ENCODE measurements at places on chromosomes 6 and 20. TPM values are rescaled to one million over a fixed set of nuclear protein-coding genes. Genes with fewer than 3 reads are reported as not detected.

- peak; percentile 87 for DNase-seq
These were observed 2.5 kb upstream of the SPATS1 start for GRCh38 chr6:44339763-44340625.

DNA sequence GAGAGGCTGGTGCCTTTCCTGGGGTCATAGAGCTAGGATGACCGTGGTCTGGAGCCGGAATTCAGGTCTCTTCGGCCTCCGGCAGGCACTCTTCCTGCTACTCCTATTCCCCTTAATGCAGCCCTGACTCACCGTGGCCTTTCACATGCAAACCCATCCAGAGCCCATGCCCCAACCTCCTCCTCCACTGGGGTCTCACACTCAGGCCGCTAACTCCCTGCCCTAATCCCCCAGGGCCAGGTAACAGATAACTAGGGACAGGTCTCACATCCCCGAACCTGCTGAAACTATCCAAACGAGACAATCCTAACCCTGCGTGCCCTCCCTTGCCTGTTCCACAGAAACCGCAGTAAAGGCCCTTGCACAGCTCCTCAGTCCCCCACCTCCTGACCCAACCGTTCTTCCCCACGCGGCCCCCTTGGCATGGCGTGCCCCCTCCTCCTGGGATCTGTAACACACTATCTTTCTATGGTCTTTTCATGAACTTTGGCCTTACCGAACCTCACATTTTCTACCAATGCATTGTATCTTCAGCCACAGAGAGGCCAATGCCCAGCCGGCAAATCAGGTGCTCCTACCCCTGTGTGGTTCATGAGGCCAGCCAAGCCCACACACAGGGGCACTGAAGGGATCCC lies 245.4 kb upstream of the EXOC2 start:
- DNase-seq: no peak

GRCh38 chr20:43960231-43960630 lies 45.6 kb downstream of the TOX2 start:
- no peak for DNase-seq

- DNase-seq: peak; percentile 40
These were observed 5.4 kb upstream of the KCNQ5 start for GRCh38 chr6:72616406-72617015.

GRCh38 chr20:25991051-25991755 lies 294.6 kb upstream of the ZNF337 start:
- no peak for DNase-seq

- peak; percentile 98 for DNase-seq
These were observed 50.0 kb downstream of the SYNJ2 start for GRCh38 chr6:158031381-158032353.

CST3 gene
- 209 TPM for total RNA-seq

- DNase-seq: peak; percentile 41
These were observed 1.0 kb downstream of the SYNE1 start for GRCh38 chr6:152636021-152636608.

NANP gene
- total RNA-seq: 14.7 TPM
